ENCODE measurements at places on chromosomes 6 and 20. TPM values are rescaled to one million over a fixed set of nuclear protein-coding genes. Genes with fewer than 3 reads are reported as not detected.

OPRL1 gene
- total RNA-seq = 2.7 TPM

ADAM33 gene
- 26.2 TPM for total RNA-seq

ZFP57 gene
- total RNA-seq = not detected

SLC25A27 gene
- total RNA-seq = 13.1 TPM

EFCAB8 gene
- total RNA-seq = 1.0 TPM

EYA2 gene
- 0.66 TPM for total RNA-seq

TP53TG5 gene
- not detected for total RNA-seq

RIMS4 gene
- 2.2 TPM for total RNA-seq

TMEM217 gene
- 2.7 TPM for total RNA-seq

ZNF334 gene
- 7.2 TPM for total RNA-seq

PPP1R3G gene
- 0.37 TPM for total RNA-seq

KHDC1L gene
- total RNA-seq = not detected

COL20A1 gene
- not detected for total RNA-seq

SYNDIG1 gene
- total RNA-seq = not detected

CGA gene
- total RNA-seq = not detected

PDE10A gene
- total RNA-seq = 1.7 TPM

CDH4 gene
- 0.40 TPM for total RNA-seq

GRM1 gene
- 0.10 TPM for total RNA-seq

TSBP1 gene
- not detected for total RNA-seq

PBOV1 gene
- not detected for total RNA-seq

GMNN gene
- total RNA-seq = 7.2 TPM

RAB32 gene
- 50.6 TPM for total RNA-seq

ARFGAP1 gene
- total RNA-seq = 46.6 TPM

SLC22A23 gene
- total RNA-seq = 32.1 TPM

GPR6 gene
- not detected for total RNA-seq

LRRN4 gene
- total RNA-seq = 177 TPM

PEX3 gene
- 3.4 TPM for total RNA-seq

DNAAF9 gene
- total RNA-seq = 45.1 TPM

CDKAL1 gene
- total RNA-seq = 9.4 TPM

TTK gene
- total RNA-seq = not detected

CAGE1 gene
- not detected for total RNA-seq

All from upper lobe of left lung (tissue), 6 donors.